ENCODE measurements at places on chromosomes 7 and 10. TPM values are rescaled to one million over a fixed set of nuclear protein-coding genes. Genes with fewer than 3 reads are reported as not detected.

GRCh38 chr7:157831143-157831905, 494.5 kb downstream of the DNAJB6 start:
- DNase-seq = no peak

- peak; percentile 42 for DNase-seq
These were observed 89.8 kb upstream of the SAMD8 start for GRCh38 chr10:75021379-75022249.

- DNase-seq = no peak
These were observed 26.5 kb upstream of the STARD3NL start for GRCh38 chr7:38151556-38151955.

GRCh38 chr7:142898377-142899170, 13.0 kb upstream of the TRPV6 start:
- no peak for DNase-seq

DNA sequence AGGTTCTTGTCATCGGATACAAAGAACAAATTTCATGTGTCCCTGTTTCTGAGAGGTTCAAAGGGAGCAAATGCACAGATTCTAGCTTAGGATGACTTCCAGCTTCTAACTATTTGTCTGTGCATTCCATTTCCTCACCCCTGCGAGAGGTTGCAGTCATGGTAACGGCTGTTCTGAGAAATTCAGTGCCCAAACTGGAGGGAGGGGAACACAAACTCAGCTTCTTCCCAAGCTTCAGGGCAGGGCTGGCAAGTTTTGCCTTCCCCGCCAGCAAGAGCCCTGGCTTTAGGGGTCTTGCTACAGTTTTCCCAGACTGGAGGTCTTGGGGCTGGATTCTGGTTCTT, 11.1 kb downstream of the FAS start:
- no peak for DNase-seq

GRCh38 chr7:155349601-155350331, 52.1 kb downstream of the INSIG1 start:
- DNase-seq = no peak

DNA sequence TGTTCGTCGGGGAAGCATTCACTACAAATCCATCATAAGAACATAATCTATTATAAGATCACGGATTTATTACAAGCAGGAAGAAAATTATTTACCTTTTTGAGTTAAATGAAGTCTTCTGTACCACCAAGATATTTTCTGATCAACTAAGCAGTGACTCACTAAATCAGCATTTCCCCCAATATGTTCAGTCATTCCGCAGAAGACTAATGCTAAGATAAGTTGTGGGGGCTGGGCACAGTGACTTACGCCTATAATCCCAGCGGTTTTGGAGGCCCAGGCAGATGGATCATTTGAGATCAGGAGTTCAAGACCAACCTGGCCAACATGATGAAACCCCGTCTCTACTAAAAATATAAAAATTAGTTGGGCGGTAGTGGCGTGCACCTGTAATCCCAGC, 144.2 kb upstream of the EGR2 start:
- no peak for DNase-seq

DNA sequence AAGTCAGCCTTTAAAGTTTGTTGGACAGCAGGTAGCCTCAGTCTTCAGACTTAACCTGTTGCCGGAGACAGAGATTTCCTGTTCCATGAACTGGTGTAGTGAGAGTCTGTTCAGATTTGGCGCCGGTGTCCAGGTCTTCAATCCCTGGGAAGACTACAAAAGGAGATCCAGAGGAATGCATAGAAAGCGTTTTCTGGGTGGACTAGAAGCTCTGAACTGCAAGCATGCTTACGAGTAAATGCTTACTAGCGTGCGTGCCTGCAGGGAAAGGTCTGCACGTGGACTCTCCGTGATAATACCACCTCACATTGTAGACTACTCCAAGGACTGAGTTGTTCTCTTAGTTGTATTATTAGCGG, 878 bp downstream of the GLRX3 start:
- no peak for DNase-seq

- DNase-seq = no peak
These were observed 18.2 kb downstream of the DPYSL4 start for GRCh38 chr10:132204781-132205473.

DNA sequence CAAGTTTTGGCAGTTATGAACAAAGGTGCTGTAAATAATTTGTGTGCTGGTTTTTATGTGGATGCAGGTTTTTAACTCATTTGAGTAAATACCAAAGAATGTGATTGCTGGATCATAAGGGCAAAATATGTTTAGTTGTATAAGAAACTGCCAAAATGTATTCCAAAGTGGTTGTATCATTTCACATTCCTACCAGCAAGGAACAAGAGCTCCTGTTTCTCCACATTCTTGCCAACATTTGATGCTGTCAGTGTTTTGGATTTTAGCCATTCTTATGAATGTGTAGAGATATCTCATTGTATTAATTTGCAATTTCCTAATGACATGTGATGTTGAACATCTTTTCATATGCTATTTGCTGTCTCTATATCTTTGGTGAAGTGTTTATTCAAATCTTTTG, 207.3 kb upstream of the LRGUK start:
- no peak for DNase-seq

DNA sequence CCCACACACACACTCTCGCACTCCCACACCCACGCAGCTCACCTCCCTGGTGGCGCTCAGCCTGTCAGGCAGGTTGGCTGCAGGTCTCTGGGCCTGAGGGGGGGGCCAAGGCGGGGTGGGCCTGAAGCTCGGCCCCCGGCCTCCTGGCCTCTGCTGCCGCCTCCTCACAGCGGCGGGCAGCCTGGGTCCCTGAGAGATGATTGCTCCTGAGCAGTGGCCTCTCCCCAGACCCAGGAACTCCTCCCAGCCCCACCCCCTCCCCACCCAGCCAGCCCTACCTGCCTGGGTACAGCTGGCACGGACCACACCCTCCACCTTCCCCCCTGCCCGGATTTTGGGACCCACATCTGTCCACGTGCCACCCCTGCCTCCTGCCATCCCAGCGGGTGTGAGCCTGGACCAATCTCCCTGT, 4.6 kb upstream of the TMEM184A start:
- no peak for DNase-seq

DNA sequence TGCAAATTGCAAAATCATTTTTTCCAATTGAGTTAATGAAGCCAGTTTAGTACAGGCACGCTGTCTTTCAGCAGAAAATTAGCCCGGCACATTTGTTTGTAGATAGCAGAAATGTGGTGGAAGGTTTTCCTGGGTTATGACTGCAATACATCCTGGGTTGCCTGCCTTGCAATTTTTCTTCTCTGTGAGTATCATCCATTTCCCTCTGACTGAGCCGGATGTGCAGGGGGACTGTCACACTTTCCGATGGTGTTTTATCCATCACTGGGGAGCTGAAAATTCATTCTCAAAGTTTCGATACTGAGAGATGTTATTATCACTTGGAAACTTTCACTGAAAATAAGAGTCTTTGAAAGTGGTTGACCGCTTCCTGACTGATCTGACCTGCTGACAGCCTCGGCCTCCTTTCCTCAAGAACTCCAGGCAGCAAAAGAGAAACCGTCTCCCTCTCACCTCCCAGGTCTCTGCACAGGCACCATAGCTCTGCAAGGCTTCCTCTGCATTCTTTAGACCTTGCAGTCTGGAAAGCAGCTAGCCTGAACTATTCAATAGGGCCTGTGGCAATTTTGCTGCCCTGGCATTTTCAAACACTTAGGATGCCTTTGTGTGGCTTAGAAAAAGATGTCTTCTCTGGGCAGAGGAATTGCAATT, 320.8 kb upstream of the NRP1 start:
- no peak for DNase-seq

DNA sequence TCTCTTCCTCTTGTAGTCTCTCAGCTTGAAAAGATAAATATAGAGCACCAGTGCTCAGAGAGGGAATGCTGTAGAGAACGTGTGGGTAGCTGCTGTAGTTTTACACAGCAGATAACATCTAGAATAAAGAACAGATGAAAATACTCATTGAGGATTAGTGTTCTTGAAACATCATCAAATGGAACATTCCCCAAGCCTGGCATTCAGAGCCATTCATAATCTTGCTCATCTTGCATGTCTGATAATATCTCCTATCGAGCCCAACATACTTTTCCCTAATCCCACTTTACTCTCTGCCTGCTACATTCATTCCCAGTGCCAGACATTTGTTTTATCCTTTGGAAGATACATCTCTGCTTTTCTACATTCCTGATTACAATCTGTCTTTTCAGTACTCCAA, 35.2 kb downstream of the MCU start:
- no peak for DNase-seq

- DNase-seq = no peak
These were observed 17.4 kb upstream of the SPOCK2 start for GRCh38 chr10:72105710-72106109.

- DNase-seq = no peak
These were observed 168.3 kb upstream of the MBL2 start for GRCh38 chr10:52940921-52941320.

GRCh38 chr7:17679458-17679857, 260.8 kb downstream of the SNX13 start:
- no peak for DNase-seq

DNA sequence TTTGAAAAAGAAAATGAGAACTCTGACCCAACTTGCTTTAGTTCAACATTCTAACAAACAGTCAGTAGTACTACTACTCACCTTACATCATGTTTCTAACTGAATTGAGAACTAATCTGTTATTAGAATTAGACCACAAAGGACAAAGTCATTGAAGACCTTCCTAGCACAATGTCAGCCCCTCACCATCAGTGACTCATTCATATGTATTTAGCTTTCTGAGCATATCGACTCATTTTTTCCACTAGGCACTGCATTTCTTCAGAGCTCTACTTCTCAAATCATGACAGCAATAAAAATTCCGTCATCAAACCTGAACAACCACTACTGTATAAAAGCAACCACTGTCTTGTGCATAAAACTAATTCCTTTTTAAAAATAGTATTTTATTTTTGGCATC, 4.4 kb upstream of the LRRN3 start:
- no peak for DNase-seq

DNA sequence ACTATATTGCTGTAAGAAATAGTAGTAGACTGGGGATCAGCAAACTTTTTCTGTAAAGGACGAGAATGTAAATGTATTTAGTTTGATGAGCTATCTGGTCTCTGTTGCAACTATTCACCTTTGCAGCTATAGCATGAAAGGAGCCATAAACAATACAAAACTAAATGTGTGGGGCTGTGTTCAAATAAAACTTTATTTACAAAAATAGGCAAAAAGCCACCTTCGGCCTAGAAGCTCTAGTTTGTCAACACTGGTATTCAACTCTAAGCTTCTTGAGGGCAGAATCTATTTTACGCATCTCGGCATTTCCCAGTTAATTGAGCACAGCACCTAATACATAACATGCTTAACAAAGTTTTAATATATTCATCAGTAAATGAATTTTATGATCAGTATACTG, 181.4 kb downstream of the SEMA3E start:
- DNase-seq = no peak

GRCh38 chr7:108515630-108516029, 10.3 kb downstream of the PNPLA8 start:
- no peak for DNase-seq

GRCh38 chr7:76057813-76058145, 9.9 kb downstream of the MDH2 start:
- no peak for DNase-seq

DNA sequence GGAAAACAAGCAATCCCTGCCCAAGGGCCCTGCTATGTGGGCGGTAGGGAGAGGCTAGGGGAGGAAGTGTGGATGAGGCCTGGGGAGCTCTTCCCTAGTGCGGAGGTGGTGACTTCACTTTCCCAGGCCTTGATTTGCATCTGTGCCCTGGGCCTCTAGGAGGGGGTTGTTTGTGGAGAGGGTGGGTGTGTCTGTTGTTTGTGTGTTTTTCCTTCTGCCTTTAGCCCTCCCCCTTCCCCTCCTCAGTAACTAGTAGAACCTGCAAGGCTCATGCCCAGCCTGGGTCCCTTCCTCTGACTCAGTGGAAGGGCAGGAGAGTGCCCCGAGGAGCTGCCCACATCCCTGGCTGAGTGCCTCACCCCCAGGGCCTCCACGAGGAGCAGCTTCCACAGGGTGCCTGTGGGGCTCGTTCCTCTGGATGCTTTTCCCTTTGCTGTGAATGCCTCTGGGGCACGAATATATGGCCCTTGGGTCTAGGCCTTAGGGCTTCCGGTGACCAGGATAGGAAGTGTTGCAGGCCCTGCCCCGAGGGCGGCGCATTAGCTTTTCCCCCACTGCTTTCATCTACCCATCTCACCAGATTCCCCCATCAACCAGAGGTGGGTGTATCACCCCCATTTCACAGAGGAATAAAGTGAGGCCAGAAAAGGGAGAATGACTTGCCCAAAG, 89.4 kb upstream of the DUSP5 start:
- DNase-seq = no peak

DNA sequence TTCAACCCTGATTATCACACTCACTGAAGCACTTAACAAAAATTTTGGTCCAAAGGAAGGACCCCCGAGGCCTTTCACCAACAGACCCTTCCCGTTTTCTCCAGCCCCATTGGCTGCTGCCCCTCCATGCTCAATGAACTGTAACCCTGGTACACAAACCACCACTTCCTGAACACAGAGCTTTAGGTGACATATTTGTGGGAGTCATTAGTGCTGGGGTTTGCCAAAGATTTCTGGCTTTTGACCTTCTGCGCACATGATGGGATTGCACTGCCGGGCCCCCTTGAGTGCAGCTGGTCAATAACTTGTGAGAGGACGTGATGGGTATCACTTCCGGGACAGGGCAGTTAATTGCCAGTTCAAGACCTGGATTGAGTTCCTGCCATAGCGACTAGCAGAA, 9.0 kb upstream of the CAMK1D start:
- DNase-seq = no peak

GRCh38 chr7:98133181-98133580, 26.5 kb downstream of the LMTK2 start:
- no peak for DNase-seq

The PAX2 gene
- total RNA-seq = 0.91 TPM

The BICC1 gene
- total RNA-seq = 5.1 TPM

The THSD7A gene
- total RNA-seq = 9.9 TPM

The ECHS1 gene
- 112 TPM for total RNA-seq

The GPR22 gene
- not detected for total RNA-seq

The SRGN gene
- 44.3 TPM for total RNA-seq

The MYOZ1 gene
- 1.6 TPM for total RNA-seq

The HTRA1 gene
- total RNA-seq = 41.4 TPM

The KIAA1549 gene
- 8.8 TPM for total RNA-seq

The ANKRD30A gene
- 1.5 TPM for total RNA-seq

The SEC23IP gene
- 37.7 TPM for total RNA-seq
